Upper lobe of left lung (tissue), 6 donors: ENCODE measurements at places on chromosomes 16 and 17. TPM values are rescaled to one million over a fixed set of nuclear protein-coding genes. Genes with fewer than 3 reads are reported as not detected.

DNA sequence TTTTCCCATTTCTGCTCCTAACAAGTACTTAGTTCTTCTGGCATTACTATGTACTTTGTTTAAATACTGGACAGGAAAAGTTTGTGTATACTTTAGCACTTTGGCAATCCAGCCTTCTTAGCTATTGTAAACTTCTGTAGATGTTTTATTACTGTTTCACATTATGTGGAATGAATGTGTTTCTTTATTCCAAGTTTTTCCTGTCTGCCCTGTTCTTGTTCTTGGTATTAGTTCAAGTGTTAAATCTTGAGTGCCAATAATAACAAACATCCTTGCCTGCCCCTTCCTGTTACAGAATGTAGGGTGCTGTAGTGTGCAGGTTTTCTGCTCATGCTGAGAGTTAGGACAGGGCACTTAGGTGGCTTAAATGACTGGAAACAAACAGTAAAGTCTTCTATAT, 7.3 kb upstream of the CAPNS2 start:
- H3K4me1 ChIP-seq, result no peaks in the 10 kb centered on the region
- H3K4me3 ChIP-seq, result no peak overlapping the region
- DNase-seq, result no peak
- no peaks in the 10 kb centered on the region for H3K27me3 ChIP-seq
- no peak overlapping the region for H3K27ac ChIP-seq
- no peaks in the 10 kb centered on the region for H3K36me3 ChIP-seq

The MT1F gene
- total RNA-seq, result 21.0 TPM

DNA sequence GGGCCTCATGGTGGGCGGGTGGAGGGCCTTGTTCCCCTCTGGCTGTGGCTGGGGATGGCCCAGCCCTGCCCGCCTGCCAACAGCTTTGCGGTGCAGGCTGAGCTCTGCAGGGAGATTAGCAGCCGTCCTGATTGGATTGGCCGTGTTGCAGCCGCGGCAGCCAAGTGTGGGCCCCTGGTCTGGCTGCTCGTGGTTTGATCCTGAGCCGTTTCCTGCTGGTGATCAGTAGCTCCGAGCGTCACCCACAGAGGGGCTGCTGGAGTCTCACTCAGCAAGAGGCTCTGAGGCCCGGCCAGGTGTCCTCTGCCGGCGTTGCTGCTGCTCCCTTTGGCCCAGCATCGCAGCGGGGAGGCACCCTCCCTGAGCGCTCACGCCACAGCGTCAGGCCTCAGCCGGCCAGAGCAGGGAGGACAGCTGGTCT, 32.5 kb downstream of the BAIAP2 start:
- H3K4me3 ChIP-seq, result no peak overlapping the region
- peaks cover 40% of the 10 kb centered on the region for H3K36me3 ChIP-seq
- H3K27ac ChIP-seq, result no peak overlapping the region
- peak; percentile 72 for DNase-seq
- H3K4me1 ChIP-seq, result peaks cover 49% of the 10 kb centered on the region

DNA sequence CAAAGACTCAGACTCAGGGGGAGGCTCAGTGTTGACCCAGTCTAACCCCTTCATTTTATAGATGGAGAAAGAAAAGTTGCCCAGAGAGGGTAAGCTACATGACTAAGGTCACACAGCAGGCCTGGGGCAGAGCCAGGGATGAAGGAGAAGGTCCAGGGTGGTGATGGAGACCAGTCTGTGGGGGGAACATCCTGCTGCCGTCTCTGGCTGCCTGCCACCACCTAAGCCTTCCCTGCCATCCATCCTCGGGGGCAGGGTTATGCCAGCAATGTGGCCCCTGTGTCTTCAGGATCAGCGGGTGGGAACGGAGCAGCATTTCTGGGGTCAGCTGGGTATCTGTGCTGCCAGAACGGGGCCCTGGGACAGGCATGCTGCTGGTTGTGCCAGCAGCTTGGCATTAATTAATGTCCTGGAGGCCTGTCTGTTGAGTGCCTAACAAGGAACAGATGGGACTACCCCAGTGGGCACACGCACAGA, 5.5 kb downstream of the DOK4 start:
- peak overlapping the region; percentile 62 for H3K27ac ChIP-seq
- H3K4me3 ChIP-seq, result no peak overlapping the region
- no peaks in the 10 kb centered on the region for H3K36me3 ChIP-seq
- H3K4me1 ChIP-seq, result peaks cover 47% of the 10 kb centered on the region
- H3K27me3 ChIP-seq, result no peaks in the 10 kb centered on the region
- DNase-seq, result no peak

DNA sequence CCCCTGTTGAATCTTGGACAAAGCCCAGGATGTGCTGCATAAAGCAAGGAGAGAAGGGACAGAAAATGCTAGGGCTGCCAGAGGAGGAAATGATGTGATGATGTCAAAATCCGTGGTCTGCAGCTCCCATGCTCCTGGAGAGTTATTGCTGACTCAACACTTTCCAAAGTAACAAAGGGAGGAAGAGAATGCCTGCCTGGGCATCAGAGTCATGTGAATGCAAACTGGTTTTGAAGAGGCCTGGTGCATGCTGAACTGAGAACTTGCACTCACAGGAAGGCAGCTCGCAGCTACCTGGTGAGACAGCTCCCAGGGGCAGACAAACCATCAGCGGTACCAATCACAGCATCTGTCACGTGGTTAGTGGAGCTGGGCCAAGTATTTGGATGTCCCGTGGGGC, 2.8 kb downstream of the MARVELD3 start:
- H3K4me1 ChIP-seq, result peaks cover 20% of the 10 kb centered on the region
- H3K36me3 ChIP-seq, result no peaks in the 10 kb centered on the region
- H3K27ac ChIP-seq, result no peak overlapping the region
- H3K27me3 ChIP-seq, result peaks cover 17% of the 10 kb centered on the region
- no peak overlapping the region for H3K4me3 ChIP-seq
- DNase-seq, result peak; percentile 28

GRCh38 chr16:15855704-15856003, 1.2 kb downstream of the MYH11 start:
- no peaks in the 10 kb centered on the region for H3K36me3 ChIP-seq
- DNase-seq, result no peak
- peaks cover 17% of the 10 kb centered on the region for H3K4me1 ChIP-seq
- no peak overlapping the region for H3K27ac ChIP-seq

GRCh38 chr16:4015275-4016004, 100.8 kb downstream of the ADCY9 start:
- no peak overlapping the region for H3K4me3 ChIP-seq
- no peak for DNase-seq
- peak overlapping the region; percentile 82 for H3K27ac ChIP-seq
- no peaks in the 10 kb centered on the region for H3K36me3 ChIP-seq
- no peaks in the 10 kb centered on the region for H3K27me3 ChIP-seq
- H3K4me1 ChIP-seq, result peaks cover 36% of the 10 kb centered on the region

The CCDC92B gene
- not detected for total RNA-seq

DNA sequence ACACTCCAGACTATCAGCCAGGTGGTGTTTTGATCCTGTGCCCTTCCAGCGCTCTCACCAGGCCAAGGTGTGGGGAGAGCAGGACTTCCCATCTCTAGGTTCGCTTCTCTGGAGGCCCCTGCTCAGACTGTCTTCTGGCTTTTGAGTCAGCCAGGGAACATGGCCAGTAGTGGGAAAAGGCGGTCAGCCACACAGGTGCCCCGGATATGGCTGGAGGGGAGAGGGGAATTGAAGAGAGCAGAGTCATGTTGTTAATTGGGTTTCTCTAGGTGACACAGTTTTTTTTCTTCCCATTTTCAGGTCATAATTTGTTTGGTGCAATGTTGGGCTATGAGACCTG, 1.5 kb downstream of the MINK1 start:
- no peak for DNase-seq
- peak overlapping the region; percentile 63 for H3K4me3 ChIP-seq
- H3K4me1 ChIP-seq, result peaks cover 61% of the 10 kb centered on the region
- no peaks in the 10 kb centered on the region for H3K36me3 ChIP-seq
